Activated T-cell treated with anti-CD3 and anti-CD28 coated beads, Interleukin-2, amount 50 U/mL, for 4 hours (primary cell): ENCODE measurements at places on chromosomes 7 and 10.

DNA sequence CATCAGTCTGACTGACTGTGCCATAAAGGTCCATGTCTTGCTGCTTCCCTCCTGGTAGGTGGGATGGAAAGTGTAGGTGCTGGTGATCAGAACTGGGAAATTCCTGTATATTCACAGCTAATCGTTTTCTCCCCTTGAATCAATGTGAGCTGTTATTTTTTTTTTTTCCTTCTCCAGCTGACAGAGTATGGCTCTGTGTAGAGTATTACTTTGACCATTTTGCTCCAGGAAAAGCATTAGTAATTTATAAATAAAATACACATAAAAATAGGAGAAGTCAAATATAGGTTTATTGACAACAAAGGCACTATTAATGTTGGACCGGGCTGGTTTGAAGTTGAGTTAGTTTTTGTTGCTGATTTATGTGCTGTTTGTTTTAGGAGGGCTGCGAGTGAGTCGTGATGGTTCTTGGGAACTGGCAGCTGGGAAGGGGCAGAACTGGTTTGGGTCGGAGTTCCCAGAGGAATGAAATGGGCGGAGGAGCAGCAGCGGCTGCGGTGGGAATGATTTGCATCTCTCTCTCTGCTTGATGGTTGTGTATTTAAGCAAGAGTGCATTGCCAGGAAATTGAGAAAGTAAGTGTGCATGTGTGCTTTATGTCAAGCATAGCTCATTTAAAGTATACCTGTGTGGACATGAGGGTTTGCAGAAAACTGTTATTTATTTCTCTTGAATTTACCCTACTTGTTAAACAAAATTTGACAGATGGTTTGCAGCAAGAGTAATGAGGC, 80.9 kb downstream of the LRMDA start:
- DNase-seq = no peak

DNA sequence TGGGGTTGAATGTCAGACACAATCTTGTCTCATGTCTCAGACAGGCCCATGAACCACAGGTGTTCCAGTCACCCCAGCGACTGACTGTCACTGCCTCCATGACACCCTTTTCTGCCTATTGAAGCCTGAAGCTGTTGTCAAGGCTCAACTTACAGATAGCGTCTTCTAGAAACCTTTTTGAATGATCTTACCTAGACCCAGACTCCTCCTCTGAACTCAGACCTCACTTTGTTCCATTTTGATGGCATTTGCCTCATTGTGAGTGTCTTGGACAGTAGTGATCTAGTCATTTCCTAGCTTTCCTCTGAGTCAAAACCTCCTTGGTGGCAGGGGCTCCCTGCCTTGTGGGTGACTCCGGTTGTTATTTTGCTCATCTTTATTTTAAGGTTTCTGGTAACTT, 98.3 kb upstream of the AGK start:
- DNase-seq = no peak

GRCh38 chr10:25820874-25821273, 113.2 kb upstream of the MYO3A start:
- no peak for DNase-seq

- no peak for DNase-seq
These were observed 45.5 kb upstream of the SLC29A4 start for GRCh38 chr7:5237286-5237685.

DNA sequence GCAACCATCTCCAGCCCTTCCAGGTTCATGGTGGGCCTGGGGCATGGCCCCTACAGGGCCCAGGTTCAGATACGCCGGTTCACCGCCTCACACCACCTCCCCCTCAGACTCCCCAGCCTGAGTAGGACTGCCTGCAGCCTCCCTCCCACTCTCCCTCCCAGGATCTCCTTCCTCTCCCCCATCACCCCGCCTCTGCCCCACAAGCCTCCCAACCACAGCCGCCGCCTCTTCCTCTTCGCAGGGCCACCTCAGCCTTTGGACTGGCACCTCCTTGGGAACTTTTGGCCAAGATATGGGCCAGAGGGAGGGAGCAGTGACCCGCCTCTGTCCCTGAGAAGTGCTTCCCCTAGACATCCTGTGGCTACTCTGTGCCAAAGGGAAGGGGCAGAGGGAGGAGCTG, 9.3 kb downstream of the KCNIP2 start:
- DNase-seq = no peak

DNA sequence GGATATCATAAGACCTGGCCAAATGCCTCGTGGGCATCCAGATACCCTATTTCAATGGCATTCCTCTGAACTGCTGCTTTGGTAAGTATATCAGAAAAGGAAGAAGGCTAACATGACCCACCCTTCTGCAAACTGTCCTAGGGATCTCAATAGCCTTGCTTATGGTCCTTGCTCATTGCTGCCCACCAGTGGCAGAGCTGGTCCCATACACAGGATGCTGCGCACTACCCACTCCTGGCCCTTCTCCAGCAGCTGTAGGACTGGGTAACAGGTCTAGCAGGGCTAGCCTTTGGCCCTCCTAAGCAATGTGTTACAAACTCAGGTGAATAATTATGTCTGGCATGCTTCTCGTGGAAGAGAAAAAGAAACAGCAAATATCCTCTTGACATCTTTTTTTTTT, 72.5 kb downstream of the C10orf90 start:
- DNase-seq = no peak

GRCh38 chr7:22879280-22879679, 56.6 kb upstream of the TOMM7 start:
- DNase-seq = no peak

GRCh38 chr10:30349967-30350735, 1.1 kb upstream of the MTPAP start:
- DNase-seq = no peak

DNA sequence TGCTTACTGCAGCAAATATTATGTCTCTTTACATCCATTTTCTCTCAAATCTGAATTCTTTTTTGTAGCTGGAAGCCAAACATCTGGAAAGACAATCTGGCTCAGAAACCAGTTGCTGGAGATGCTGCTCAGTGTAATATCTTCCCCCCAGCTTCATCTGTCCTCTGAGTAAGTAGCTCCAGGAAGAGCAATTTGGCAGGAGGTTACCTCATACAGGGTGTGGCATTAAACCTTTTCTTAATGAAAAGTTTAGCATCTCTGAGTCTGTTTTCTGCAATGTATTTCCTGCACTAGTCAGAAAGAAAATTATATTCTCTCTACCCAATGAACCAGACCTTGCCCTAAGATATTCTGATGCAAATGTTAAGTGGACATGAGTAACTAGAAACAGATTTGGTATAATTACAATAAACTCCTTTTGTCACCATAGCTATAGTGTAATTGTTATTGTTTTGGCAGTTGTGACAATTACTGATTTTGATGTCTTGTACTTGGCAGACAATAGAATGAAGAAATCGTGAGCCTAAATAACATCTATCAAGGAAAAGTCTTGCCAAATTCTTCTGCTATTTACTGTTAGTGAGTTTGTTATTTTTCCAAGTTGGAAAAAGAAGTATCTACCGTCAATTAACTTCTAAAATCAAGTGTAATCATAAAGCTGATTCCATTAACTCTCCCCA, 123.3 kb downstream of the WDFY4 start:
- no peak for DNase-seq

DNA sequence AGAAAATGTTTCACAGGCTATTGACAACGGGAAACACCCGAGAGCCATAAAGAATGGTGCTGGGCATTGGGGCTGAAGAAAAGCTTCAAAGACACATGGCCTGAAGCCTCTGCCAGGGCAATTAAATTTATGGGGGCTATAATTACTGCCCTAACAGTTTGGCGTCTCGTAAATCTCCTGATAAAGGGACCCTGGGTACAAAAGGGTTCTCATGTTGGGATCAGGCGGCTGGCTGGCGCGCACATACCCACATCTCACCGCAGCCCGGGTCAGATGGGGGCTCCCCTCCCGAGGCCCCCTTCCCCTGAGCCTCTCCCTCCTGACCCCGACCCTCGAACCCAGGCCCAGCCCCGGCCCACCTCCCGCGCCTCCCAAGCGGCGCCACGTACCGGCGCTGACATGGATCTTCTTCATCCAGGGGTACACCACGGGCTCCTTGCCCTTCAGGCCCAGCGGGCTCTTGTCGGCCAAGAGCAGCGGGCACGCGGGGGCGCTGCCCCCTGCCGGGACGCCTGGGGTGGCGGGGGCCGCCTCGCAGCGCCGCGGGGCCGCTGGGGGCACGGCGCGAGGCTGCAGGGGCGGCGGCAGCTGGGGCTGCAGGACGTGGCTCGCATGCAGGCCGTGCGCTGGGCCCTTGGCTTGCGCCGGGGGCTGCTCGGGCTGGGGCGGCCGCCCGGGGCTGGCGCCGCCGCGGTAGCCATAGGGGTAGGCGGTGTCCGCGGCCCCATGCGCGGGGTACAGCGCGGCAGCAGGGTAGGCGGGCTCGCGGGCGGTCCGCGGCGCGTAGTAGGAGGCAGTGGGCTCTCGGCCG, 623 bp downstream of the HOXA4 start:
- no peak for DNase-seq

- DNase-seq = no peak
These were observed 26.5 kb upstream of the C10orf67 start for GRCh38 chr10:23371073-23371472.

- no peak for DNase-seq
These were observed 58.6 kb downstream of the PROSER2 start for GRCh38 chr10:11881477-11882417.

DNA sequence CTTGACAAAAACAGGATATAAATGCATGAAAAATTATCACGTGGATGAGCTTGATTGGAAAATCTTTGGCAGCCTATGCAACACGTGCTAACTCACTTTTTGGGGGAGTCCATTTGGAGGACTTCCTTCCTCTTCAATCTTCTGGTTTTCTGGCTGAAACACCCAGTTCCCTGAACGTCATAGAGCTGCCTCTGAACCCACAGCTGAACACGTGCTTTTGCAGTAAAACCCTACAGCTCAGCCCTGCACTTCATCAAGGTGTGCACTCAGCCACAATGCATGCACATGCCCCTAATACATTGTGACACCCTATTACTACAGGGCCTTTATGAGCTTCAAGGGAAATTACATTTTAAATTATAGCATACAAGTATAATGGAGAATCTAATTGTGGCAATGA, 808.7 kb upstream of the AUTS2 start:
- DNase-seq = no peak

- no peak for DNase-seq
These were observed 15.6 kb downstream of the CXCL12 start for GRCh38 chr10:44369296-44369695.

DNA sequence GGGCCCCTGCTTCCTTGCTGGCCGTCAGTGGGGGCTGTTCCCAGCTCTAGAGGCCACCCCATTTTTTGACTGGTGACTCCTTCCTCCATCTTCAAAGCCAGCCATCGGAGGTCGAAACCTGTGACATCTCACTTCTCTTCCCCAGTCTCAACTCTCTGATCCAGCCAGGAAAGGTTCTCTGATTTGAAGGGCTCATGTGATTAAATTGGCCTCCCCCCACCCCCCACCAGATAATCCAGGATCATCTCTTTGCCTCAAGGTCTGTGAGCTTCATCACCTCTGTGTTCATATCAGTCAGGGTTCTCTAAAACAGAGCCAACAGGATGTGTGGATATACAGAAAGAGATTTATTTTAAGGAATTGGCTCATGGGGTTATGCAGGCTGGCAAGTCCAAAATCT, 5.6 kb upstream of the RAMP3 start:
- no peak for DNase-seq

DNA sequence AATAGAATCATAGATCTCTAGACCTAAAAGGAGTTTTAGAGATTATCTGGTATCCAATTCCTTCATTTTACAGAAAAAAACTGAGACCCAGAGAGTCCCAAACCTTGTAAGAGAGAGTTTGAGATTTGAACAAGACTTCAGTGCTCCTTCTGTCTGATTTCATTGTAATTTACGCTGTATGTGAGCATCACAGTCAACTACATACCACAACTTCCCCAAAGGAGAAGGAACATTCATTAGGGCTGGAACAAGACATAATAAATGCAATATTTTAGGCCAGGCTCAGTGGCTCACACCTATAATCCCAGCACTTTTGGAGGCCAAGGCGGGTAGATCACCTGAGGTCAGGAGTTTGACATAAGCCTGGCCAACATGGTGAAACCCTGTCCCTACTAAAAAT, 17.3 kb upstream of the PRKAR2B start:
- DNase-seq = no peak

GRCh38 chr7:133060004-133060403, 21.9 kb downstream of the CHCHD3 start:
- no peak for DNase-seq

DNA sequence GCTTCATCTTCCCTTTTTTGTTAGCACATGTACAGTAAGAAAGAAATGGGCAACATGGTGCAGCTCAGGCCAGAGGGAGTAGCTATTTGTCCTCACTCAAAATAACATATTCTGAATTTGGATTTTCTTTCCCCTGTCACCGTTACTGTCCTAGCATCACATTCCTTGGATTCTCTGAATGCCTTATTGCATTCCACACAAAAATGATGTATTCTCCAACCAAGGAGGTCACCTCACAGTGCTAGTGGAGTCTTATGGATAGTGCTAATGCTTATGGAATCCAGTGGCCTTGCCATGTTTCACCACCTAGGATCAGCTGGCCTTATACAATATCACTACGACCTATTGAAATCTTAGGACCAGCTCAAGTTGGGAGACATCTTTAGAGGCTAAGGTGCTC, 7.2 kb downstream of the PRSS58 start:
- DNase-seq = no peak

GRCh38 chr10:68559251-68559650, 886 bp upstream of the TET1 start:
- DNase-seq = no peak

DNA sequence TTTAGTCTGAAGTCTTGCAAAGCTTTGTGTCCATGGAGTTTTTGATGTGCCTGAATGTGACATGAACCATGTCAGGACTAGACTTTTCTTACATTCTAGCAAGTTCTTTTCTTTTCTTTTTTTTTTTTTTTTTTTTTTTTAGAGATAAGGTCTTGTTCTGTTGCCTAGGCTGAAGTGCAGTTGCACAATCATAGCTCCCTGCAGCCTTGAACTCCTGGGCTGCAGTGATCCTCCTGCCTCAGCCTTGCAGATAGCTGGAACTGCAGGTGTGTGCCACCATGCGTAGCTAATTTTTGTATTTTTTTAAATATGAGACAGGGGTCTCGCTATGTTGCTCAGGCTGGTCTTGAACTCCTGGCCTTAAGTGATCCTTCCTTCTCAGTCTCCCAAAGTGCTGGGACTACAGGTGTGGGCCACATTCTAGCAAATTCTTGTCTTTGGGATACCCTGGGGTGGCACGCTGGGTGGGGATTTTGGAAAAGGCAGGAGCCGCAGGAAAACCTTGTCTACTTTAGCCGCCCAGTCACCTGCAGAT, 152.8 kb downstream of the SVIL start:
- no peak for DNase-seq

GRCh38 chr7:10934292-10934691, 39.4 kb upstream of the PHF14 start:
- no peak for DNase-seq

- DNase-seq = no peak
These were observed 8.5 kb upstream of the MRPS33 start for GRCh38 chr7:141023295-141023694.

- DNase-seq = no peak
These were observed 3.7 kb downstream of the NPC1L1 start for GRCh38 chr7:44537442-44537841.

GRCh38 chr7:39594988-39595620, 28.3 kb upstream of the RALA start:
- no peak for DNase-seq

GRCh38 chr10:1476455-1476803, 260.9 kb downstream of the ADARB2 start:
- no peak for DNase-seq
